IPS DF 19.7 (cell line): ENCODE measurements at places on chromosomes 1 and 21.

- DNase-seq: no peak
Measured at GRCh38 chr1:170518965-170519364, 13.0 kb upstream of the GORAB start.

DNA sequence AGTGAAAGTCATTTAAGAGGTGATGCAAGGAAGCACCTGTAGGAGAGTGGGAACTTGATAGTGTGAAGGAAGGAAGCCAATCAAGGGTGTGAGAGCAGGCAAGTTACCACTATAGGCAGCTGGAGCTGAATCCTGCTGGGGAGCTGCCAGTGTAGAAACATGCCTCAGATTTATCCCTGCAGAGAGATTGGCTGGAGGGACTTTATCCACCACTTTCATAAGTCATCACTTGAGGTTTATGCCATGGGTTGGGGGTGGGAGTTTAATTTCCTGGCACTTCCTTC is 443.6 kb downstream of the PLPP3 start:
- no peak for DNase-seq

DNA sequence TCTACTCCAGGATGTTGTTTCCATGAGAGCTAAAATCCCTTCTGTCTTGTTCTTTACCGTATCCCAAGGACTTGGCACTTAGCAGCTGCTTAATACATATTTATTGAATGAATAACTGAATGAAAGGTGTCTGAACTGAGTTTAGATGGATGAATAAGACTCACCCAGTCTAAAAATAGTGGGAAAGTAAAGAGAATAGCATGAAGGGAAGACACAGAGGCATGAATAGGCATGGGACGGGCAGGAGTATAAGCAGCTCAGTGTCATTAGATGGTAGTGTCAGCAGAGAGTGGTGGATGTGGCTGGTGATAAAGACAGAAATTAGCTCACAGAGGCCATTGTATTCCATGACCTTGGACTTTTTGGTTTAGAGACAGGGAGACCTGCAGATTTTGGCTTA is 9.2 kb downstream of the IL12RB2 start:
- DNase-seq: no peak

- DNase-seq: peak; percentile 61
Measured at GRCh38 chr1:21270086-21270689, 20.1 kb downstream of the ECE1 start.

DNA sequence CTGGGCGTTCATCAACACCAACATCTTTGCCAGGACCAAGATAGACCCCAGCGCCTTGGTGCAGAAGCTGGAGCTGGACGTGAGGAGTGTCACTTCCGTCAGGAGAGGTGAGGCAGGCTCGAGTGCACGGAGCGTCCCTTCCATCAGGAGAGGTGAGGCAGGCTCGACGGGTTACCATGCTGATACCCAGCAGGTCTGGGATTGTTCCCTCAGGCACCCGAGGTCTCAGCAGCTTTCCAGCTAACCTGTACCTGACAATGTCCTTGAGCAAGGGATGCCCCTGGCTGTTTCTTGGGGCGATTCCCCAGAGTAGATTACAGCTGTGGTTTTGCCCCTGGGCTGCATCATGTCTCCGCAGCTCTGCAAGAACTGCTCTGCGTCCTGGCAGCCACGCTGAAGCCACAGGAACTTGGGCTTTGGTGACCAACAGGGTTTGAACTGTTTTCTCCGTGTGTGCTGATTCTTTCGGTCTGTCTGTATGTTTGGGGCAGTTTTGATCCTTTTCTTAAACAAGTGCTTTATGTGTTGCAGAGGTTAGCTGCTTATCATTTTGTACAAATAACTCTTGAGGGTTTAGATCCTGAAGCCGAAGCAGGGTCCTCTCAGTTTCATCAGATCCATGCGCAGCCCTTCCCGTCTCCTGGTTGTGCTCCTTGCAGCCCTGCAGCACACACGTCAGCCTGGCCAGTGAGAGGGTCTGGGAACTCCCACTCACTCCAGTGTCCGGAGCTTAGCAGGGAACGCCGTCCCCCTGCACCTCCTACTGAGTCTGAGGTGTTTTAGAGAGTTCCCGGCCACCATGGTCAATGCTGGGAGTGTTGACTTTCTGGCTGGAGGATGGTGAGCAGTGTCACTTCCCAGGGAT is 4.1 kb downstream of the SLX9 start:
- DNase-seq: no peak

- peak; percentile 80 for DNase-seq
Measured at GRCh38 chr1:209805875-209806760, at the start of gene IRF6. IRF6 (minus strand) TSS chr1:209806142; CDS start chr1:209801413, 4,729 bp downstream.

GRCh38 chr1:31764312-31765040 is at the start of gene ADGRB2:
ADGRB2 (minus strand) TSS chr1:31764340; CDS start chr1:31757221, 7,119 bp downstream.
- no peak for DNase-seq

GRCh38 chr1:226649780-226650179 is 89.3 kb downstream of the ITPKB start:
- DNase-seq: no peak

DNA sequence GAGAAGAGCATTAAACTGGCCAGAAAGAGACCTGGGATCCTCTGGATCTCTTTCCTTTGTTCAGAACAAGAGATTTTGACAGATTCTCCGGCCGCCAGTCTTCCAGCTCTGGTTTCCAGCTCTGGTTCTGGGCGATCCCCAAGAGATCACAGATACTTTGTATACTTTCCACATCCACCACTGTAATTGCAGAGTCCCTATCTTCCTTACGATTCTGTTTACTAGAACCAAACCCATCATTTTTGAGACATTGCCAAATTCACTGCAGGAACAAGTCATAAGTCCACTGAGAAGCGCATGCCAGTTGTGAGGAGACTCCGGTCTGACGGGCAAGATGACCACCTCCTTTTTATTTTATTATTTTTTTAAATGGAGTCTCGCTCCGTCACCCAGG is 505.2 kb downstream of the SMYD3 start:
- no peak for DNase-seq

DNA sequence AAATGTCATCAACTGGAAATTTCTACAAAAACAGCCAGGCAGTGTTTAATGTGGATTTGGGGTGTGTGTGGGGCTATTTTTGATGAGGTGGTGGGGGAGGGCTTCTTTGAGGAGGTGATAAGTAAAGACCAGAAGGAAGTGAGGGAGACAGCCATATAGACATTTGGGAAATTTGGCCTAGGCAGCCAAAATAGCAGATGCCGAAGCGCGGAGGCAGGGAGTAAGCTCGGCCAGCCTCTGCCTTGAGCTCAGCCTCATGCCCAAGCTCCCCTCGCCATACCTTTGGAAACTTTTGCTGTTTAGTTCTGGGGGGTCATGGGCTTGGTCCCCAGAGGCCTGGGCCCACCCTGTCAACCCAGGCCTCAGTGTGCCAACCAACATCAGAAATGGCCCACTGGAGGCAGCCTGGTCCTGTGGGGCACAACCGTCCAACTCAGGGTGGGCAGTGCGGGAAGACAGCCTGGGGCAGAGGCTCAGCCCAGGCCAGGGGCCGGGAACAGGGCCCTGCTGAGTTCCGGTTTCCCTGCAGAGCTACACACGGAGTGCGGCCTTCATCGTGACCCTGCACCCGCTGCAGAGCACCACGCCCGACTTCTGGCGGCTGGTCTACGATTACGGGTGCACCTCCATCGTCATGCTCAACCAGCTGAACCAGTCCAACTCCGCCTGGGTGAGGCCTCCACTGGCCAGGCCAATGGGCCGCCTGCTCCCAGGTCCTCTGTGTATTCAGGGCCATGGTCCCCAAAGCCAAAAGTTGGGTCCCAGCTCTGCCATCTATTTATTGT is 84.0 kb downstream of the PTPRU start:
- DNase-seq: no peak

- DNase-seq: no peak
Measured at GRCh38 chr1:50023292-50024159, at the start of gene AGBL4. AGBL4 (minus strand) TSS chr1:50023954.

GRCh38 chr1:208207388-208208131 is 36.6 kb downstream of the PLXNA2 start:
- DNase-seq: no peak

DNA sequence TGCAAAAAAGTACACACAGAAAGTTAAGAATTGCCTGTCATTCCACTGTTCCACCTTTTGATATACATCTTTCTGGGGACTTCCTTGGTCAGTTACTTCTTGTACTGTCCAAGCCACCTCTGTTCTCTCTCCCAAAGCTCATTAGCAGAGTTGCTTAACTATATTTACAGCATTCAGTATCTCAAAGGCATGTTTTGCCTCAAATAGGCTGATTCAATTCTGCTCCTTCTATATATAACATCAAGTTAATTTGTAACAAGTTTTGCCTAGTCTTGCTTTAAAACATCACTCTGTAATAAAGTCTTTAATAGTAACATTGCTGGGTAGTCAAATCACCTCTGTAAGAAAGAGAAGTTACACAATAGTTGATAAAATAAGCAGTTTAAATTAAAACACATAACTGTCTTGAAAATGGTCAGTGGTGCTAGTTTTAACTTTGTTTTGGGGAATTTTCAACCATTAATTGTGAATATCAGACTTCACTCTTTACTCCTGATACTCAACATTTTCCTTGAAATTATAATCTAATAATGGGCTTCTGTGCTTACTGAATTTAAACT is 35.7 kb downstream of the EDARADD start:
- no peak for DNase-seq

DNA sequence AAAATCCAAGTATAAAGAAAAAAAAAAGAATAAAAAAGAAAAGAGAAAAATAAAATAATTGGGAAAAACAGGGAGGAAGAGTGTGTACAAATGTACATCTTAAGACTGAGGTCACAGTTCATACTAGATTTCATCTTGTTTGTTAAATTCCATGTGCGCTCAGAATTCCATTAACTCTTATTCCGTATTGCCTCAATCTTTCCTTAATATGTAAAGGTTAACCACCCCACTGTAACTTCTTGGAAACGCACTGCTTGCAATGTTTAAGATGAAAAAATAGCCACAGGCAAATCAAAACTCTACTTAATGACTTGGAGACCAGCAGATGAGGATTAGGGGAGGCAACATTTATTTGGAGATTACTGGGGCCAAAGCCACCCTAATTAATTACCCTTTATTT is 23.9 kb upstream of the KCNE1 start:
- no peak for DNase-seq

- DNase-seq: no peak
Measured at GRCh38 chr1:225866981-225867380, 15.2 kb downstream of the TMEM63A start.

DNA sequence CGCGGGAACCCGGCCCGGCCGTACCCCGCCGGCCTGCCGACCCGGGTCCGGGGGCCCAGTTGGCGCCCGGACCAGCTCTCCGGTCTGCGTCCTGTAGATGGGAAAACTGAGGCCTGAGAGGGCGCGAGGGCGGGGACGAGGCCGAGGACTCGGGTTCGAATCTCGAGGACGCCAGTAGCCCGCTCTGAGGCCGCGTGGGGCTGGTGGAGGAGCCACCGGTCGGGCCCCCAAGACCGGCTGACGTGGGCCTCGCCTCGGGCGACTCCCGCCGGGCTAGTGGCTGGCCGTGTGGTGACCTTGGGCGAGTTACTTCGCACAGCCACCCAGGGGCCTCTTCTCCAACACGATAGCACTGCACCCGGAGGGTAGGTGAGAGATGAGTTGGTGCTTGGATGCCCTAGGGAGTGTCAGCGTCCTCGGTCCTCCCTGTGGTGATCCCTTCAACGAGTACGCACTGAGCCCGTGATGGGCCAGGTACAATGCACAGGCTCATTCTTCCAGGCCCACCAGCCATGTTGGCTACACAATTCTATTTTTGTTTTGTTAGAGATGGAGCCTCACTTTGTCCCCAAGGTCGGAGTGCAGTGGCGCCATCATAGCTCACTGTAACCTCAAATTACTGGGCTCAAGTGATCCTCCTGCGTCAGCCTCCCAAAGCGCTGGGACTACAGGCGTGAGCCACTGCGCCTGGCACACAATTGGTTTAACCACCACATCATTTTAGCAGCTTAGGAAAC is 404 bp upstream of the SCMH1 start:
- DNase-seq: no peak

GRCh38 chr1:62228136-62228882 is 33.7 kb downstream of the L1TD1 start:
- no peak for DNase-seq
